Epithelial cell of prostate (primary cell): ENCODE measurements at places on chromosomes 5 and 9.
A peak's percentile ranks its signal among the peaks of the same experiment; 100 is the strongest.

- no peak for DNase-seq
Observed at GRCh38 chr5:160496334-160496733, 74.7 kb downstream of the PTTG1 start.

DNA sequence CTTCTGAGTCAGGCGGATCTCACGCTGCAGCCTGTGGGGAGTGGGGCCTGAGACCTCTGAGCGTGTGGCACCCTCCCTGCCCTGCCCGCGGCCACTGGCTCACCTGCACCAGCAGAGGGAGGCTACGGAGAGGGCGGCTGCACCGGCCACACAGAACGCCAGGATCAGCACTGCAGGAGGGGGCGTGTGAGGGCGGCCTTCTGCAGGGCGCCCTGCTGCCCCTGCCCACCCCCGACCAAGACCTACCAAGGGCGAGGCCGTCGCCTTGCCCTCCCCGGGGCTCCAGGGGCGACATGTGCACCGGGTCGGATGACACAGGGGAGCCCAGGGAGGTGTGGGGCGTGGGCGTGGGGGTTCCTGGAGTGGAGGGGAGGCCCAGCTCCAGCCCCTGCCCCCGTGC, 5.4 kb downstream of the NPDC1 start:
- DNase-seq = no peak

DNA sequence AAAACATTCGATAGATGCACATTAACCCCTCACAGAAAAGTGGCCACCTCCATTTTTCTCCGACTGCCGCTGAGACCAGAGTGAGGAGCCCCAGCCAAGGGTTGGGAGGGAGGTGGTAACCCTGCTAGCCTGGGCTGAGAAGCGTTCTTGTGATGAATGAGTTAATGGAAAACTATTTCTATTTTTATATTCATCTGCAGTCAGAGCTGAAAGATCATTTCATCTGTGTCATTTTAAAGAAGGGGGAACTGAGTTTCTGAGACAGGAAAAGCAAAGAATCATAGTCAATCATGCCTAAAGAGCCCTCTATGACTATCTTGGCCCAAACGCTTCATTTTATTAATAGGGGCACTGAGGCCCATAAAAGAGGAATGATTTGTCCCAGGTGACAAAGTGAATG, 229.5 kb downstream of the PAPPA start:
- no peak for DNase-seq

- DNase-seq = no peak
Observed at GRCh38 chr5:175317872-175318271, 126.1 kb downstream of the DRD1 start.

GRCh38 chr5:149799119-149799623, 69.1 kb downstream of the PPARGC1B start:
- peak; percentile 12 for DNase-seq

DNA sequence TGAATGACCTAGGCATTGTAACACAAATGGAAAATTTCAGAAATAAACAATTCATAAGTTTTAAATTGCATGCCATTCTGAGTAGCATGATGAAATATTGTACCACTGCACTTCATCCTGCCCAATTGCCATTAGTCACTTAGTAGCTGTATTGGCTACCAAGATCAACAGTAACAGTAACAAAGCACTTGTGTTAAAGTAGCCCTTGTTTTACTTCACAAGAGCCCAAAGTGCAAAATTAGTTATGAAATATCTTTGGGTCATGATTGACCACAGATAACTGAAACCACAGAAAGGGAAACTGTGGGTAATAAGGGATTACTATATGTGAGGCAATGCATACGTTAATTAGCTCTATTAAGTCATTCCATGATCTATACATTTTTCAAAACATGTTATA, 33.3 kb upstream of the RORB start:
- DNase-seq = no peak

- no peak for DNase-seq
Observed at GRCh38 chr9:23789529-23790254, 36.3 kb downstream of the ELAVL2 start.
